ENCODE measurements at places on chromosomes 13 and 19.

DNA sequence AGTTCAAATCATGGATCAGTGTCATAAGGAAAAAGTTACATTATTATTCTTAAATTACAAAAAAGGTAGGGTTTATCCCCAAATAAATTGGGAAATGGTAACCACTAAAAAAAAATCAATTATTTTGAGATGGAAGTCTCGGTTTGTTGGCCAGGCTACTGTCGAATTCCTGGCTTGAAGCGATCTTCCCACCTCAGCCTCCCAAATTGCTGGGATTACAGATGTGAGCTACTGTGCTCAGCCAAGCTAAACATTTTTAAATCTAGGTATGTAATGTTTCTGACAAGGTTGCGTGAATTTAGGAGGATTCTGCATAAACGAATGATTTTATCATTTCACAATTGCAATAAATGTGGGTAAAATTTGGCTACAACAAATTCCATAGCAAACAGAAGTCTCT, 2.0 kb downstream of the NAA16 start:
- DNase-seq = no peak

GRCh38 chr19:51729781-51730180, 6.0 kb upstream of the HAS1 start:
- DNase-seq = no peak

DNA sequence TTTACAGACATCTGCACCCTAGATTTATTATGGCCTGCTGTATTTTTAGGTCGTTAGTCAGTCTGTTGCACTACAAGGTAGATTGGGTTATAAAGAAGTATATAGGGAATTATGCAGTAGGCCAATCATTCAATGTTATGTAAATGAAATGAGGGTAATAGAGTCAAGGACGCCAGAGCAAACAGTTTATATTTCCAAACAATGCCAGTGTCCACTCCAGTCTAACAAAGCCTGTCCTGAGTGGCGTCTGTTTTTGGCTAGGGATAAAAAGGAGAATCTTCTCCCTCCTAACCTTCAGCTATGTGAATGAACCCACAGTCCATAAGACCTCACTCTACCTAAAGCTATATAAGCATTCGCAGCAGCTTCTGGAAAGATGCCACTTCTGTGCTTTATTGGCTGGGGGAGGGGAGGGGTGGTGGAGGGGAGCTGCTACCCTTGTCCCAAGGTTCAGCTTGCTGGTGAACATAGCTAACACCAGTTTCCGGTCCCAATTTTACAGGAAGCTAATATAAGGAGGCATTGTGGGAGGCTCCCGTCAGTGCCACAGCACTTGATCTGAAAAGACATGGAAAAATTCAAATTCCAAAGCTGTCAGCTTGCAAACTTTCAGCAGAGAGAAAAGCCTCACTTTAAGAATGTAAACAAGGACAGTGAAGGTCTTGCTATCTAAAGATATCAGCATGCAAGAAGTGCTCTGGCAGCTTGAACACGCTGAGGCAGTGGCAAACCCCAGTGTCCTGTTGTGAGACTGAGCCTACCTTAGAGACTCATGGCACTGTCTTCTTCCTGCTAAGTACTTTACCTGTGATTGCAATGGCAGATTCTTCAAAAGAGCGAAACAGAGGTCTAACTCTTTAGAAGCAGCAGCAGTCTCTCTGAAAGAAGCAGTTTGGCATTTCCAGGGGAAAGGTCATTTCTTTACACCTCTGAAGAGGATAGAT, 369.9 kb downstream of the PCDH9 start:
- no peak for DNase-seq

DNA sequence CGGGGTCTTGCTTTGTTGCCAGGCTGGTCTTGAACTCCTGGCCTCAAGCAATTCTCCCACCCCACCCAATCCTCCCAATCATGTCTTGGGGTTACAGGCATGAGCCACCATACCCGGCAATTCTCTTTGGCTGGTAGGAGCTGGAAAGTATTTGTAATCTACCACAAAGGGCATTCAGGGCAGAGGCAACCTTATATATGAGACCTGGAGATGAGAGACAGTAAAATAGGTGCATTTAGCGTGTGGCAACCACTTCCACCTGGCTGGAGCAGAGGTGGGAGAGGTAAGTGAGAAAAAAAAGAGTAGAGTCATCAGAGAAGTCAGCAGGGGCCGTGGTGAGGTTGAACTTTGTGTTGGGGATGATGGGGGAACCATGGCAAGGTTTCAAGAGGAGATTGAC, 36.8 kb downstream of the VAV1 start:
- DNase-seq = no peak

- no peak for DNase-seq
Measured at GRCh38 chr13:50672025-50672424, 171.5 kb downstream of the DLEU7 start.

- DNase-seq = no peak
Measured at GRCh38 chr13:93670866-93671265, 444.3 kb downstream of the GPC6 start.

DNA sequence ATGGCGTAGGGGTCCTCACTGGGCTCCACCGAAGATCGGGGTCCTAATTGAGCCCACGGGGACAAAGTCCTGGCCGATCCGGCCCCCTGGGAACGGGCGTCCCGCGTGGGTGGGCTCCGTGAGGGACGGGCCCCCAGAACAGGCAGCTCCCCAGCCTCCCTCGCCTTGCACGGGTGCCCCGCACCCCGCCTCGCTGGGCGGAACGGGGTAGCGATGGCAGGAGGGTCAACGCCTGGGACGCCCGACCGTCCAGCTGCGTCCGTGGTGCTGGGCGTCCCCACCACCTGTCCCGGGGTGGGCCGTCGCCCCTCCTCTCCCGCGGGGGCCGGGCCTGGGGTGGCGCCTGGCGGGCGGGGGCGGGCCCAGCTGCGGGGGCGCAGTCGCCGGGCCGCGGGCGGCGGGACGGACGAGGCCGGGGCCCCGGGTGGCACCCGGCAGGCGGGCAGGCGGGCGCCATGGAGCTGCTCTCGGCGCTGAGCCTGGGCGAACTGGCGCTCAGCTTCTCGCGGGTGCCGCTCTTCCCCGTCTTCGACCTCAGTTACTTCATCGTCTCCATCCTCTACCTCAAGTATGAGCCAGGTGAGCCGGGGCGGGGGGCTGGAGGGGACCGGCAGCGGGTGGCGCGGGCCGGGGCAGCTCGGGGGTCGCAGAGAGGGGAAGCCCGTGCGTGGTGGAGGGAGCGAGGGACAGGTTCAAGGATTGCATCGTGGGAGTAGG, at the start of gene TMEM38A:
TSS of gene TMEM38A (plus strand) at position 377 of the 717 bp plus-strand sequence. CDS start at position 456, 79 bp downstream.
- peak; percentile 63 for DNase-seq

DNA sequence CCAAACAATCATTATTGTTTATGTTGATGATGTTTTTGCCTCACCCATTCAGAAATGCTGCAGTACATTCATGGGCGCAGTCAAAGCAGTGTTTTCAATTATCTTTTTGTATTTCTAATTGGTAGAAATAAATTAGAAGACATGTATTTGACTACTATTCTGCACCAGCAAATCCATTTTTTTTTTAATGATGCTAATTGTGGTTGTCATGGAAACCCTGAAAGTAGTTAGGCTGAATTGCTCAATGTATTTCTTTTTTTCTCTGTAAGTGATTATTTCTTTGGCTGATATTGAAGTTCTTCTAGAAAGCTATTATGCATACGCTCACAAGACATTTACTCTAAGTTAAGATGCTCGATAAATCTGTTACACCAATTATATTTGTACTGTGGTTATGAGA, 101.2 kb downstream of the RFC3 start:
- no peak for DNase-seq

DNA sequence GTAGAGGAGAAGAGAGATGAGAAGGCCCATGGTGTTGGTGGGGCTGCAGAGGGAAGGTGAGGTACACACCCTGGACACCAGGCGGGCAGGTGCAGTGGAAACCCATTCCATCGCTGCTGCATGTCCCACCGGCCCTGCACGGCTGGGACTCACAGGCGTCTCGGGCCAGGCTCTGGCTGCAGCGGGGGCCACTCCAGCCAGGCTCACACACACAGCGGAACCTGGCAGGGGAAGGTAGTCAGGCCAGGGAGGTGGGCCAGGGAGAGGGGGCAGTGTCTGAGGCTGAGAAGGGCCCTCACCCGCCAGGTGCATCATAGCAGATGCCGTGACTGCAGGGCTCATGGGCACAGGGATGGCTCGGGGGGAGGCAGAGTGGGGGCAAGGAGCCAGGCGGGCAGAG, 15.6 kb downstream of the NOTCH3 start:
- DNase-seq = no peak

DNA sequence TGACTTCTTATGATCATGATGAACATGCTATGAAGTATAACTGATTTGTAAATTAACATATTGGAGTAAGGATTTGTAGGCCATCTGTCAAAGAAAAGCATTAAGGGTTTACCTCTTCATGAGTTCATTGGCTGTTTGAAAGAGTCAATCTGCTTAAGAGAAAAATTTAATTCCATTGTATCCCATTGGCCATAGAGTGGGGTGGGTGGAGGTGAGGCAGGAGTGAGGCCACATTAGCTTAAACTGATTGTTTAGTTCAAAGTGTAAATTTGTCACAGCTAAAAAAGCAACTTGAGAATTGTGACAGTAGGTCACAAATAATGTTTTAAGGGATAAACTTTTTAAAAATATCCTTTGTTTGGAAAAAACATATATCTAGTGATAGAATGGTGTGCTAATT, 11.4 kb downstream of the GPR180 start:
- peak; percentile 66 for DNase-seq

- no peak for DNase-seq
Measured at GRCh38 chr19:7226739-7227138, 67.5 kb downstream of the INSR start.

DNA sequence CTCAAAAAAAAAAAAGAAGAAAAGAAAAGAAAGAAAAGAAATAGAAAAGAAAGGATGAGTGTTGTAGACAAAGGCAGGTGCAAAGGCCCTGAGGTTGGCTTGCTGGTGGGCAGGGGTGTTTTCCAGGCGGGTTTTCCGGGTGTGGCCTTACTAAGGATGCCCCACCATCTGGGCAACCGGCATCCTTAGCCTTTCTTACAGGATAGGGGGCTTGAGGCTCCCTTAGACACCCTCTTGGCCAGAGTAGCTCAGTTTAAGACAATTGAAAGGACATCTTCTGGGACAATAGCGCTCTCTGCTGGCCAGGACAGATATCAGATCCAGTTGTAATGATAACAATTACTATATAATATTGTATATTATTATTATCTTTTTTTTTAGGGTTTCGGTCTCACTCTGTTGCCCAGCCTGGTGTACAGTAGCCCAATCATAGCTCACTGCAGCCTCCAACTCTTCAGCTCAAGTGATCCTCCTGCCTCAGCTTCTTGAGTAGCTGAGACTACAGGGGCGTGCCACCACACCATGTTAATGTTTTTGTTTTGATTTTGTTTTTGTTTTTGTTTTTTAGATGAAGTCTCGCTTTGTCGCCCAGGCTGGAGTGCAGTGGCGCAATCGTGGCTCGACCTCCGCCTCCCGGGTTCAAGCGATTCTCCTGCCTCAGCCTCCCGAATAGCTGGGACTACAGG, 1.4 kb upstream of the QTRT1 start:
- peak; percentile 56 for DNase-seq

GRCh38 chr19:44846455-44847143, 502 bp downstream of the NECTIN2 start:
- no peak for DNase-seq

DNA sequence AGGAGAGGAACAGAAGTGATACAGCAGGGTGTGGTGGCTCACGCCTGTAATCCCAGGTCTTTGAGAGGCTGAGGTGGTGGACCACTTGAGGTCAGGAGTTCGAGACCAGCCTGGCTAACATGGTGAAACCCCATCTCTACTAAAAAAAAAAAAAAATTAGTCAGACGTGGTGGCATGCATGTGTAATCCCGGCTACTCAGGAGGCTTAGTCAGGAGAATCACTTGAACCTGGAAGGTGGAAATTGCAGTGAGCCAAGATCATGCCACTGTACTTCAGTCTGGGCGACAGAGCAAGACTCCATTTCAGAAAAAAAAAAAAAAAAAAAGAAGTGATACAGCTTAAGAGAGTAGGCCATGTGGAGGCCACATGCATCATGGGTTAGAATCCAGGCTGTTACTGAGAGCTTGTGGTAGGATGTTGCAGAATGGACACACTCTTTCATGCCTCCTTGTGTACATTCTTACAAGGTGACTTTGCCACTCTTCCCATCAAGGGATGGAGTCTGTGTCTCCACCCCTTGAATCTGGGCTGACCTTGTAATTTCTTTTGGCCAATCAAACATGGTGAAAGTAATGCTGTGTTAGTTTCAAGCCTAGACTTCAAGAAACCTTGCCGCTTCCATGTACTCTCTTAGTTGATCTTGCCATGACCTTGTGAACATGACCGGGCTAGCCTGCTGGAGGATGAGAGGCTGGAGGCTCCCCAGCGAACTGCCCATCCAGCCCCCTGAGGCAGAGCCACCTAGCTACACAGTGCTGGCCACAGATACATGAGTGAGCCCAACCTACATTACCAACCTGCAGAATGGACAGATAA, 12.3 kb downstream of the FAM187B start:
- DNase-seq = no peak

- no peak for DNase-seq
Measured at GRCh38 chr19:49710372-49710951, 19.5 kb downstream of the CPT1C start.

DNA sequence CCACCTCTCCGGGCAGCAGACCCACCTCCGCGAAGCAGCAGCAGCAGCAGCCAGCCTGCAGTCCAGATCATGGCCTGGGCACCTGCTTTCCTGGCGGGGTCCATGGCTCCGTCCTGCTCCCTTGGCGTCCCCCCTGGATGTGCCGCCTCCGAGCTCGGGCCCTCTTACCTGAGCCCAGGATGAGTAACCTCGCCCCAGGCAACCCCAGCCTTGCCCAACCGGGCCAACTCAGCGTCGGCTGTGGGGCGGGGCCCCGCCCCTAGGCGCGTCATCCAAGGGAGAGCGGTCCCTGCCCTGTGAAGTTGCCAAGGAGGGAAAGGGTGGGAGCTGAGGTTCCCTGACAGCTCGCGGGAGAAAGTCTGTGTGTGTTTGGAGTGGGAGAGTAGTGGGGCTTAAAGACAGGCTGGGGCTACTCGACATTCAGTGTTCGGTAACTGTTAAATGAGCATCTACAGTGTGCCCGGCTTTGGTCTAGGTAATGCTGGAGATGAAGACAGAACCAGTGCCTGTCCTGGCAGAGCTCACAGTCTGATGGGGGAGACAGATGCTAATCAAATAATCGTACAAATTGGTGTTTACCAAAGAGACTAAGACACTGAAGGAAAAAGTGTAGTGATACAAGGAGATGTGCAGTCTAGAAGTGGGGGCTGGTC, at the start of gene LYPD3:
TSS of gene LYPD3 (minus strand) at position 141 of the 653 bp plus-strand sequence. CDS start at position 104, 37 bp downstream.
- no peak for DNase-seq

DNA sequence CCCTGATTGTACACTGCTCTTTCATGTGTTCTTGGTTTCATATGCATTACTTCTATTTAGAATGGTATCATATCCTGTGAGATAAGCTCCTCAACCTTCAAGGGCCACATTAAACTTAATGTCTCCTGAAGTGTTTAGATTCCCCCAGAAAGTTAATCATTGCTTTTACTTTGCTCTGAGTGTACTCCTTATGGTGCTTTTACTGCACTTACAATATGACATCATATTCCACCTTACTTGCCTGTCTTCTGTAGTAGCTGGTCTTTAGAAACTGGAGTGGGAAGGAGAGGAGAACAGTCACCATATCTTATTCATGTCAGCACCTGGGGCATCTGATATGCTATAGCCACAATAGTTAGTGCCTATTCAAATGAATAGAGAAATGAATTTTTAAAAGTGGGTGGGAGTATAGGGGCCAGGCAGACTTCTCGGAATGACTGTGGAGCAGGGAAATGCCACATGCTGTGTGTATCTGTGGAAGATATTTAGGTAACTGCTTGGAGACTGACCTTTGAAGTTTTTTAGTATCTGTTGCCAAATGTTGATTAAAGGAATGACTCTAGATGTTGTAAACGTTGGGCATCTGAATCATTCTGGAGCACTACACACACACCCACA, 40.2 kb downstream of the SLAIN1 start:
- peak; percentile 26 for DNase-seq
